ENCODE measurements at places on chromosomes 6 and 20.

- DNase-seq, result no peak
These were observed 9.7 kb upstream of the CCR6 start for GRCh38 chr6:167113047-167113754.

DNA sequence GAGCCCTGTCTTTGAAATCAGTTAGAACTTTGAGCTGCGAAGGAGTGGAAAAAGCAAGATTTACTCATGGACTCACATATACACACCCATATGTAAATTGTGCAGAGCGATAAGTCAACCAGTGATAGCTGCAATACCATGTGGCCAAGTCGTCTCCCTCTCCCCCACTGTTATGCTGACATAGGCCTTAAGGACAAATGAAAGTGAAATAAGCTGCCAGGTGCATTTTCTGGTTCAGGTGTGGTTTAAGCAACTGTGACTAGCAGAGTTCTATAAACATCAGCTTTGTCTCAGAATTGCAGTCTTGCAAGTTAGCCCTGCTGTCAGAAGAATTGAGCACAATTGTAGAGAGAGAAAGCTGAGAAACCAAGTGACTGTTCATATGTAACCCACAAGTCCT lies 9.6 kb downstream of the FAM83B start:
- DNase-seq, result no peak

DNA sequence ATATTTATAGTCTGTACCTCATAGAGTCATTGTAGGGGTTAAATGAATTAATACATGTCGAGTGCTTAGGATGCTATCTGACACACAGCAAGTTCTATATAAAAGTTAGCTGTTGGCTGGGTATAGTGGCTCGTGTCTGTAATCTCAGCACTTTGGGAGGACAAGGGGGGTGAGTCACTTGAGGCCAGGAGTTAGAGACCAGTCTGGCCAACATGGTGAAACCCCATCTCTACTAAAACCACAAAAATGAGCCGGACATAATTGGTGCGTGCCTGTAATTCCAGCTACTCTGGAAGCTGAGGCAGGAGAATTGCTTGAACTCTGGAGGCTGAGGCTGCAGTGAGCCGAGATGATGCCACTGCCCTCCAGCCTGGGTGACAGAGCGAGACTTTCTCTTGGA lies 222.9 kb downstream of the UBE3D start:
- no peak for DNase-seq

GRCh38 chr6:105757512-105758200 lies 328.5 kb upstream of the PRDM1 start:
- no peak for DNase-seq

GRCh38 chr6:113361014-113361645 lies 496.0 kb upstream of the MARCKS start:
- no peak for DNase-seq

Data from D721Med (cell line).